ENCODE measurements at places on chromosomes 2 and 18.

DNA sequence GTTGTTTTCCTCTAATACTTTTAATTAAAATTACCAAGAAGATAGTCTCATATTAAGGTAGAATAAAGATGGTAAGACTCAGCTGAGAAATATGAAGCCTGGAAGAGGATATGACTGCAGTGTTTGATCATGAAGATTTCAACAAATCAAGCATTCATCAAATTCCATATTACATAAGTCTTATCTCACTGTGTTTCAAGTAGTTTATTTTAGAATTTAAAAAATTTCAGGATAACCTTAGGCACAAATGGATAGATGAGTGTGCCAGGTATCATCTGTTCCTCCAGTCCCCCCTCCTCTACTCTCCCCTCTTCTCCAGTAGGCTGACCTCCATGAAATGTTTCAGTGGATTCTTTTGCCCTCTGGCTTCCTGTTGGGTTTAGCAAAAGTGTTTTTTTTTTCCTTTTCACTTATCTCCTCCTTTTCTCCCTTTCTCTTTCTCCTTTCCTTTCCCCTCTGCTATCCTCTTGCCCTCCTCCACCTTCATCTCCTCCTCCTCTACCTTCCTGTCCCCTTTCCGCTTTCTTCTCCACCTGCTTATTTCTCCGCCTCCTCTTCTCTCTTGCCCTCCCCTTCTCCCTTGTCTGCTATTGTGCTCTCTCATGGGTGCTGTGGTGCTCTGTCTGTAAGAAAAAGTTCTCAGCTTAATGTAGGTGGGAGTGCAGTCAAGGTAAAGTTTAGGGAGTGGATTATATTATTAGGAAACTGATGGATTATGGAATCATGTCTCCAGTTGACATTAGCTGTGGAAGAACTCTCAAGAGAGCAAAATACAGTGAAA is 72.8 kb downstream of the ABI2 start:
- no peak for DNase-seq

DNA sequence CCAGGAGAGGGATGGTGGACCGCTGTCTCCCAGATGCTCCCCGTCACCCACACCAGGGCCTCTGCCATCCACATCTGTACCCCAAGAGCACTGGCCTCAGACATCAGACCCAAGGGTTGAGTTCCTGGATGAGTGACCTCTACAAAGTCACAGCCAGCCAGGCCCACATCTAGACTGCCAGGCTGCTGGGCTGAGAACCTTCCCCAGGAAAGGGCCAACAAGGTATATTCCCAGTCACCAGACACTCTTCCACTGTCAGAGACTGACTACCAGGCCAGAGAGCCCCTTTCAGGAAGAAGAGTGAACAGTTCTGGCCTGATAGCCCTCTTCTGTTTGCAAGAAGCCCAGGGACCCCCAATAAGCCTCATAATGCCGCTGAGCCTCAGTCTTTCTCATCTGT is 44.3 kb downstream of the C1QL2 start:
- no peak for DNase-seq

DNA sequence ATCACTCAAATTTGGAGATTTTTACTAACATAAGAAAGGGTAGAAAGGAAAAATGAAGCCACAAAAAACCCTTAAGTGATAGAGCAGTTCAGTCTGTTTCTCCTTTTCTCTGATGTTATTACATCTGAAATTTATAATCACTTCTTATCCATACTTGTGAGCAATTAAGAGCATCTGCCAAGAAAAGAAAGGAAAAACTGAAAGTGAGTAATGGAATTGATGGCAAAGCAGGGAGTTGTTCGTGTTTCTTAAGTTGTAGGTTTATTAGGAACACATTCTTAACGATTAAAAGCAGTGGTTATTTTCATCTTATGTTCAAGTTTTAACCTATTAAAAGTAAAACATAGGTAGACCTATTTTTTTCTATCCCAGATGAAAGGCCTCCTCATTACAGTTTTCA is 277.7 kb downstream of the RND3 start:
- DNase-seq = no peak

DNA sequence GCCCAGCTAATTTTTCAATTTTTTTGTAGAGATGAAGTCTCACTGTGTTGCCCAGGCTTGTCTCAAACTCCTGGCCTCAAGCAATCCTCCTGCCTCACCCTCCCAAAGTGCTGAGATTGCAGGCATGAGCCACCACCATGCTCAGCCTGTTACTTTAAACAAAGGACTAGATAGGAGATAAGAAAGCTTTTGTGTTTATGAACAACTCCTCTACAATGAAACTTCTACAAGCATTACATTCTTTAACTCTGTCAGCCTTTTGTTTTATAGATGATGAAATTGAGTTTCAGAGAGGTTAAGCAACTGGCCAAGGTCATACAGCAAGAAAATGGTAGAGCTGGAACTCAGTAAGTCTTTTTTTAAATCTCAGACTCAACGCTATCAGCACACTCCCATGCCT is 22.7 kb downstream of the ALPK2 start:
- no peak for DNase-seq

- DNase-seq = no peak
Observed at GRCh38 chr2:203669820-203670219, 36.6 kb upstream of the CD28 start.

- DNase-seq = no peak
Observed at GRCh38 chr2:205755923-205756322, 73.6 kb downstream of the NRP2 start.

DNA sequence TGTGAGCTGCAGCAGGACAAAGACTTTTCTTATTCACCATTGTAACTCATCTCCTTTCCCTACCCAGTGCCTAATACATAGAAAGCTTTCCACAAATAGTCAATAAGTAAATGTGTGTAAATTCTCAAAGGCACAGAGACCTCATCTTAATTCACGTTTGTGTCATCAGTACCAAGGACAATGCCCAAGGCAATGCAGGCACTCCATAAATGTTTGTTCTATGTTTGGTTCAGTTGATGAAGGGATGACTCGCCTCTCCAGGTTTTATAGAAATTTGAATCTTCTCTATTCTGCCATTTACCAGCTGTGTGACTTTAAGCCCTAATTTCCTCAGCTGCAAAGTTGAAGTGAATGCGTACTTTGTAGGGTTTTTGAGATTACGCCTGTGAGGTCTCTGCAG is 2.1 kb upstream of the MOGAT1 start:
- no peak for DNase-seq
